ENCODE measurements at places on chromosomes 6 and 20.

DNA sequence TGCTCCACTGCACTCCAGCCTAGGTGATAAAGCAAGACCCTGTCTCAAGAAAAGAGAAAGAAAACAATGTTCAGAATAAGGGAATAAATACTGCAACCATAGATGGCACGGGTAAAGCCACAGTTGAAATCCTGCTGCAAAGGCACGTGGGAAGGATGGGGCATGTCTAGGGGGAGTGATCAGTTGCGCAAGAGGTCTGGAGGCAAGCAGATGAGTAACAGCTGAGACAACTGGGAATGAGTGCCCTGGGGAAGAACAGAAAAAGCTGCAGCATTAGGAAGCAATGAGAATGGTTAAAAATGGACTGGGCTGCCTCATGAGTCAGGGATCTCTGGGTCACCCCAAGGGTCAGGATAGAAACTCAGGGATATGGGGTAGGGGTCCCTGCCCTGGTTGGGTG lies 96.3 kb downstream of the GMPR start:
- DNase-seq: no peak

DNA sequence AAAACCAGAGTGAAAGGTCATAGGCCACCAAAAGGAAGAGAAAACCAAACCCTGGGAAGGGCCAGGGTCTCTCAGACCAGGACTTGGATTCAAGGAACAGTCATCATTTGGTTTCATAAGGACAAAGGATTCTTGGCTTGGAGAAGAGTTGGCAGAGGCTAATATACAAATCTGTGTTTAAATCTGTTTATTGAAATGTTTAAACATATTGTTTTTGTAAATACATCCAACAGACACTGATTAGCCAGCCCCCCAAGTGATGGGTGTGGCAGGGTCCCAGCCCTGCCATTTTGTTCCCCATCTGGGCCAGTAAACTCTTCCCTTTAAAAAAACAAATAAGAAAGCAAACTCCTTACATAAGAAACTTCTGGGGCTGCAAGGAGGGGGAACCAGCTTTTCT lies 6.1 kb upstream of the ZNF831 start:
- no peak for DNase-seq

- no peak for DNase-seq
These were observed 23.5 kb upstream of the MANEA start for GRCh38 chr6:95553880-95554279.

- DNase-seq: no peak
These were observed 113.2 kb upstream of the KCNG1 start for GRCh38 chr20:51135926-51136715.

GRCh38 chr20:4152696-4153235 lies 137.4 kb upstream of the RNF24 start:
- no peak for DNase-seq

GRCh38 chr6:121426686-121427085 lies 8.8 kb upstream of the GJA1 start:
- DNase-seq: no peak

DNA sequence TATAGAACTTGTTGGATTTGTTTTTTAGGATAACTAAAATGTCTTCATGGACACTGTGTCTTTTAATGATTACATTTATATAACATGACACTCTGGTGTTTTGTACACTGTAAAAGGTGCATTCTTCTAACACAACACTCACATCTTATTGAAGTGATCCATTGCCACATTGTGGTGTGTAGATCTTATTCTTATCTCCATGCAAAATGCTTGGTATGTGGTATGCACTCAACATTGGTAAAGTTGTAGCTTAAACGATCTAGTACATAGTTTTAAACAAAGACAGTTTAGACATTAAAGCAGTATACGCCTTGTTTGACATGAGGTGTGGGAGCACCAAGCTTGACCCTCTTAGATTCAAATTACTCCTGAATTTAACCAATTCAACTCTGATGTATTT lies 84.7 kb downstream of the SASH1 start:
- DNase-seq: no peak

DNA sequence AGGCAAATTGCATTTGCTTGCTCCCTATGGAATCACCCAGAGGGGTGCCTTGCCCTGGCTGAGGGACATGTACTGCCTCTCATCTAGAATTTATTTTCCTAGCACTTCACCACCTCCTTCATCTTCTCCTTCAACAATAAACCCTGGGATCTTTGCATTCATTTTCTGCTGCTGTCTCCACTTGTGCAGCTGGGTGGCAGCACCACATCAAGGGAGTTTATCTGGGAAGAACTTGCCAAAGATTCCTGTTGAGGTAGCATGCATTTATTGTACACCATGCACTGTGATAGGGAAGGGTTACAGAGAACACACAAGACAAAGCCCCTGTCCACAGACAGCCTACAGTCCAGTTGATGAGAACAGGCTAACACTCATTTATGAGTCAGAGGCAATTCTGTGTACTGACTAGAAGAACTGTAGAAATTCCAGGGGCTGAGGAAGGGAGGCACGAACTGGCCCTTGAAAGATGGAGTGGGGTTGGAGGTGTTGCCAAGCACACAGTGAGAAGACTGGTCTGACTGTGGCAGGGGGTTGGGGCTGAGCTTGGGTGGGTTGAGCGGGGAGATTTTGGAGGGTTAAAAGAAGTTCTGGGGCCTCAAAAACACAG lies 17.5 kb downstream of the C20orf173 start:
- DNase-seq: no peak

DNA sequence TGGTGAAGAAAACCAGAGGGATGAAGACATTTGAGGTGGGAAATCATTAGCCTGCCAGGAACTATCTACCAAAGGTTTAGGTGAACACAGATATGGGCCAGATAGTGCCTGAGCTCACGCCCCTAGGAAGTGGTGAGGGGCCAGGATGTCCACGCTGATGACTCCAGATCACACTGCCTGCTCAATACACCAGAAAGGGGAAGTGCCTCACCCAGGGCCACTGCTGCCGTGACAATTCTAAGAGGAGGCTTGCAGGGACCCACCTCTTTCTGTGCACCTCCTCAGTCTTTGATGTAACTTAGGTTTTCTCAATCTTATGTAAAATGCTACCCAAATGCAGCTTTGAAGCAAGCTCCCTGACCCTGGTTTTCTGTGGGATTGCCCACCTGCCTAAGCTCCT lies 5.4 kb upstream of the RAB44 start:
- peak; percentile 85 for DNase-seq

DNA sequence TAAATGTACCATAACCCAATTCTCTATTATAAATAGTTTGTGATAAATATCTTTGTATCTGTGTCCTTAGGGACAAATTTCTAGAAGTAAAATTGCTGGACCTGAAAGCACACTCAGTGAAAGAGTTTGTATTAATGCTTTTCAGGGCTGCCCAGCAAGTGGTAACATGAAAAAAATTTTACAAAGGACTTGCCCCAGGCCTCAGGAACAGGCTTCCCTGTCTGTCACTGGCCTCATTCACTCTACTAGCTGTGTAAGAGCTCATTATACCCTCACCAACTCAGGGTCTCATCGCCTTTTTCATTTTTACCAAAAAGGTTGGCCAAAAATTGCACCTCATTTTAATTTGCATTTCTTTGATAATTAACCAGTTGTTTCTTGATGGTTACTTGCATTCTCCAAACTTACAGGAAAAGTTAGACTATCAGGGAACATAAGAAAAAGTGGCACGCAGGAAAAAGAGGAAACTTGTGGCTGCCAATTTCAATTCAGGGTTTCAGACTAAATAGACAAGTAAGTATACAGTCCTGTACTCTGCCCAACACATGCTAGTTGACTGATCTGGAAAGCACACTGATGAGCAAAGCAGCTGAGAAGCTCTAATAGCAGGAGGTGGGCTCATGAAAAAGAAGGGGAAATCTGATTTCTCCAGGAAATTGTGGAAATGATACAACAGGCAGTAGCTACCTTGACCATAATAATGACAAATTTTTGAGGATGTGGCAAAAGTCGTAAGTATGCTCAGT lies 161.5 kb downstream of the KIF6 start:
- DNase-seq: no peak

- DNase-seq: no peak
These were observed 118.3 kb upstream of the HEY2 start for GRCh38 chr6:125631165-125631564.

DNA sequence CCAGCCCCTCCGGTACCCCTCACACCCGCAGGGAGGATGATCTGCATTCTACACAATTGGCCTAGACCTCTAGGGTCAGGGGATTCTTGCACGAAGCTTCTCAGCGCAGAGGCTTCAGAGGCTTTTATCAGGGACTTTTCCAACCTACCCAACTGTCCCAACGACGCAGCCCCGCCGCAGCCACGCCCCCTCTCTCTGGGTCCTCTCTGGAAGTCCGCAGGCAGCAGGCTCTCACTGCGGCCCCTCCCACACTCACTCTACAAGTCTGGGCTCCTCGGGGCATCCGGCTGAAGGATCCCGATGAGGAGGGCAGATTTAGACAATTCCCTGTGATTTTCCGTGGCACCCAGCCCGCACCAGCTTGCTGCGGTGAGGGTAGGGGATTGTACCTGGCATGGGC lies 227.7 kb upstream of the RNF24 start:
- DNase-seq: no peak

DNA sequence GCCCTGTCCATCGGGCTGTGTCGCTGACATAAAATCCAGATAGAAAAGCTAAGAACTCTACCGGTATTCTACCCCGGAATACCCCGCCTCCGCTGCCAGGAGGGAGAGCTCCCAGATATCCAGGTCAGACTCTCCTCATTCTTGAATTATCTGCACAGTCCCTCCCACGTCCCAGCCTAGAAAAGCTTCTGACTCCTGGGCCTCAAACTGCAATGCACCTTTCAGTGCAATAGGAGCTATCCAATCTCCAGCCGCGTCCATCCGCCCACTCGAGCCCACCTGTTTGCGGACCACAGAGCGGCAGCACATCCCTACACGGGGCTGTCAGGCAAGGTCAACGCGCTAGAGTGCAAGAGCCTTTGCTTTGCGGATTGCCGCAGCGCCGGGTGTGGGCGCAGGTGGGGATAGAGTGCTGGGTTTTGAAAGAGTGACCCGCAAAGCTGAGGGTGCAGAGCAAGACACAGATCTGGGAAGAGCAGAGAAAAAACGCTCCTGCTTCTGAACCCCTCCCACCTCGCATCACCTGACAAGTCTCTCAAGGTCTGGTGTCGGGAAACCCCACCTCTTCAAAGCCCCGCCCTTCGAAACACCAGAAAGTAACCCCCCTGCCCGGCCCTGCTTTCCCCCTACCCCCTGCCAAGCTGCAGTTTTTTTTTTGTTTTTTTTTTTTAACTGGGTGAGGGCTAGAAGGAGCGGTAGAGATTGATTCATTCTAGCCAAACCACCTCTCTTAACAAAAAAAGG lies 1.3 kb downstream of the TAPBP start:
- peak; percentile 80 for DNase-seq

- DNase-seq: no peak
These were observed 409.5 kb downstream of the ADGRB3 start for GRCh38 chr6:69044534-69044933.

DNA sequence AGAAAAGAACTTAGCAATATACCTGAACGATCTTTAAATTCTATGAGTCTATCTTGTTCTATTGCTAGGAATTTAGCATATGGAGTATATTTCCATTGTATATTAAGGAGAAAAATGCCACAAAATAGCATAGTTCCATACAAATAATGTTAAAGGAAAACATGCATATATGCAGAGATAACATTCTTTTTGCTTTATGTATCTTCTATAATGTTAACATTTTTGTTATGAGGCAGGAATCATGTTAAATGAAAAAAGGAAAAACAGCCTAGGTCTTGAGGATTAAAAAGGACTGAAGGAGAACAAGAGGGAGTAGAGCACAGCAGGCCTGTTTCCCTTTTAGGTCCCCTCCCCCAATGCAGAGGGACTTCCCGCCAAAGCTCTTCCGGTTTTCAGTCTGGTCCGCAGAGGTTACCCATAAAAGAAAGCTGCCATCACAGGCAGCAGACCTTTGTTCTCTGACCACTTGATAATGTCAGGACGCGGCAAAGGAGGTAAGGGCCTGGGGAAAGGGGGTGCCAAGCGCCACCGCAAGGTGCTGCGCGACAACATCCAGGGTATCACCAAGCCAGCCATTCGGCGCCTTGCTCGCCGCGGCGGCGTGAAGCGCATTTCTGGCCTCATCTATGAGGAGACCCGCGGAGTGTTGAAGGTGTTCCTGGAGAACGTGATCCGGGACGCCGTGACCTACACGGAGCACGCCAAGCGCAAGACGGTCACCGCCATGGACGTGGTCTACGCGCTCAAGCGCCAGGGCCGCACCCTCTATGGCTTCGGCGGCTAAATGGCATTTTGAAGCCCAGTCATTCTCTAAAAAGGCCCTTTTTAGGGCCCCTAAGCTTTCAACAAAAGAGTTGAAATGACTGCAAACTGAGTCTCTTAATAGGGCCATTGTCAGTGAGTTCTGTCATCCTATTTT lies 108.4 kb upstream of the PRSS16 start:
- peak; percentile 77 for DNase-seq

DNA sequence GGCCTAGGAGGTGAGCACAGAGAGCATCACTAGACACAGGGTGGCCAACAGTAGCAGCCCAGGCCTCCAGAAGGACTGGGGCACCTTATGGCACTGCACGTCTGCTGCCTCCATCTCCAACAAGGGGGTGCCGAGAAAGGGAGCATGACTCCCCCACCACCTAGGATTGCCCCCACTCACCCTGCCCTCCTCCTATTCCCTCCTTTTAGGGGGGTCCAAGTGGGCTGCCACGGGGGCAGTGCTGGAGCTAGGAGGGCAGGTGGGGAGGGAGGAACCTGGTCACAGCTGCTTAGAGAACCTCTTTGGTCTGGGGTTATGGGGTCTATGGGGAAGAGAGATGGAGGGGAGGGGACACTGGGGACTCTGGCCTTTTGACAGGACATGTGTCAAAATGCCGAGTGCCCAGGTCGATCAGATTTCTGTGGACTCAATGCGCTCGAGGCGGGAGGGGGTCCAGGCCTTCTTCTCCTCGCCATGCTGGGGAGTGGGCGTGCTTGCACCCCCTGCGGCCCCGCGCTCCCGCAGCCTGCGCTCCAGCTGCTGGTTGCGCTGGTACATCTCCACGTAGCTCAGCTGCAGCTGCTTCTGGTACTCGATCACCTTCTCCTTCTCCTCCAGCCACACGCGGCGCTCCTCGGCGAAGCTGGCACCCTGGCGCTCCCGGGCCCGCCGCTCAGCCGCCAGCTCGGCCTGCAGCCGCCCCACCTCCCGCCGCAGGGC lies 4.5 kb upstream of the FASTKD5 start:
- DNase-seq: no peak

DNA sequence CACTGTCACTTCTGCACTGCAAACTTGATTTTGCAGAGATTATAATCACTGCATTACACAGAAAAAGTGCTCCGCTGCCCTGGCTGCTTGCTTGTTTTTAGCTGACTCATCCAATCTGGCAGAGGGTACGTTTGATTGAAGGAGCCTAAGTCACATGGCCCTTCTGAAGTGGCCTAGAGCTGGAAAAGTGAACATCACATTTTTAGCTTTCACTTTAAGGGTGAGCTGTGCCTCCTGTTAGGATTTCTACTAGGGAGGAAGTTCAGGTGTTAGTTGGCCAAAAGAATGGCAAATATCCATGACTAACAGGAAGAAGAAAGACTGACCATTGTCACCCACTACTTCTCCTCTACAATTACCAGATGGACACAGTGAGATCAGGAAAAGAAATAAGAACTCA lies 889.1 kb upstream of the MAP3K7 start:
- no peak for DNase-seq

Measured in naive B cell (primary cell).